Activated T-helper 9 cell treated with anti-CD3 and anti-CD28 coated beads, Interleukin-2, amount 50 U/mL, for 16 hours (primary cell): ENCODE measurements at places on chromosomes 3 and 15.

- DNase-seq, result no peak
These were observed 132.7 kb upstream of the RGMA start for GRCh38 chr15:93221759-93222158.

- DNase-seq, result no peak
These were observed 322.1 kb downstream of the THSD4 start for GRCh38 chr15:71437404-71437803.

DNA sequence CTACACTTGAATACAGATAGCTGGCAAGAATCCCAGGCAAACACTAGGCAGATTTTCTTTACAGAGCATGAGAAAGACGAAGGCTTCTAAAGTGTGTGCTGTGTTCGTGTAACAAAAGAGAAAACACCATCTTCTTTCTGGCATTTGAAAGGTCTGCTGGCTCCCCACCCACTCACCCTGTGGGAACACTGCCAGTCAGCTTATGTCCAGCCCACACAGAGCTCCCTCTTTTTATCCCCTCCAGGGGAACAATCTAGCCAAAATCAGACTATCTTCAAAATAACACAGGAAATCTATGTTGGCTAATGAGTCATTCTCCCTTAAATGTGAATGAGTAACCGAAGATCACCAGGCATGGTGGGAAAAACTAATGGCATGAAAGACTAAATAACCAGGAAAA is 45.6 kb upstream of the PAQR5 start:
- DNase-seq, result no peak

DNA sequence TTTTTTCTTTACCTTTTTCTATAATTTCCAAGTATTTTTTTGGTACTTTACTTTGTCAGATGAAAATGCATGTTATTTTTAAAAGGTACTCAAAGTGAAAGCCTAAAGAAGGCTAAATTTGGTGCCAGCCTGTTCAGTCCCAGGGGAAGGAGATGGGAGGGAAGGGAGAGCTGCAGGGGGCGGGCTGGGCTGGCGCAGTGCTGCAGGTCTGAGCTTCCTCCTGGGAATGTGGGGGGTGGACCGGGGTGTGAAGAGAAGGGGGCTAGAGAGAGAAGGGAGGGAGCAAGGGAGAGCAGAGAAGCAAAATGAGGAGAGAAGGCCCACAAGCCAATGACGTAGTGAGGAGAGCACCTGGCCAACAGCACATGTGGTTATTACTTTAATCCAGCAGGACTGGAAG is 71.0 kb upstream of the SCN5A start:
- DNase-seq, result no peak

- no peak for DNase-seq
These were observed 48.3 kb upstream of the DPPA4 start for GRCh38 chr3:109385442-109386318.

DNA sequence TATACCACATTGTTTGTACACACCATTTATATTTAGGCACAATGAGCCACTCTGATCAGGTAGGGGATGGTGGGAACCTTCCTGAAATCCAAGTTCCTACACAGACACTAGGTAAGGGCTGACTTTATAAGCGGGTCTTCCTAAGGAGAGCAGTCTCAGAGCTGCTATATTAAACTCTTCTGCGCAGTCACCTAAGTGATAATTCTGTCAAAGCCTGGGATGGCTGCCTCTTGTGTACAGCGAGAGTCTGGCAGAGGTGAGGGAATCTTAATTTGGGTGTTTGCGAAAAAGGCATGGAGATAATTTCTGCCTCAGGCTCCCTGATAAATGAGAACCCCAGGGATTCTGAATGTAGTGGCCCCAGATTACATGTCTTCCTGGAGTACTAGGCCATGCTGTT is 113.1 kb downstream of the EDEM1 start:
- no peak for DNase-seq

GRCh38 chr3:135503065-135503759 is 462.3 kb upstream of the PPP2R3A start:
- no peak for DNase-seq

DNA sequence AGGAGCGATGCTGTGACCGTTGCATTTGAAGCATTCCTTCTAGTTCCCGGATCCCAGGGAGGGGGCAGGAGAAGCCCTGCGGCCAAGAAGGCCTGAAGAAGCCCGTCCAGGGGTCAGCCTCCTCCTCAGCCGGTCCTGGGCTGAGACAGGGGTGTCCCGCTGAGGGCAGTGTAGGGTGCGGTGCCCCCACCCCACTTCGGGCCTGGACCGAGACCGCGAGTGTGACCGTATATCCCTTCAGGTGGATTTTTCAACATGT is 2.8 kb downstream of the OCA2 start:
- no peak for DNase-seq

- DNase-seq, result no peak
These were observed 27.1 kb upstream of the SLC22A13 start for GRCh38 chr3:38238416-38239008.

GRCh38 chr3:37686220-37686619 is 175.5 kb upstream of the CTDSPL start:
- no peak for DNase-seq

- DNase-seq, result no peak
These were observed 20.2 kb downstream of the AMOTL2 start for GRCh38 chr3:134353831-134354611.

- DNase-seq, result no peak
These were observed 13.3 kb upstream of the KIF23 start for GRCh38 chr15:69400850-69401249.

- no peak for DNase-seq
These were observed 106.5 kb downstream of the TPRA1 start for GRCh38 chr3:127483902-127484591.

GRCh38 chr3:82567029-82567600 is 805.7 kb upstream of the GBE1 start:
- no peak for DNase-seq
